ENCODE measurements at places on chromosomes 11 and 22.

DNA sequence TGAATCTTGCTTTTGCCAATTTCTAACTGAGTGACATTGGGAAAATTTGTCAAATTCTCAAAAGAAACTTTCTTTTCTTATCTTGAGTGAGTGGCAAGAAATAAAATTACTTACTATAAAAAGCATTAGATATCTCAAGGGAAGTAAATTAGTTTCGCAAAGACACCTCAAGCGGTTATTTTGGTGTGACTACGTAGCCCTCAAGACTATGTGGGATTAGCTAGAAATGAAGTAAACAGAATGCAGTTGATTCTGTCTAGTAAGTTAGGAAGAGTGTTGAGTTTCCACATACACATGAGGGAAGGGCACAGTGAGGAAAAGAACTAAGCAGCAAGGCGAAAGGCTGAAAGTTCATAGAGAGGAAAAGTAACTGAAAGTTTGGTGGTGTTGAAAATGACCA is 28.3 kb upstream of the MS4A6A start:
- no peak for DNase-seq

GRCh38 chr11:77189588-77190210 is 61.7 kb downstream of the MYO7A start:
- no peak for DNase-seq

GRCh38 chr11:134139873-134140331 is 71.0 kb downstream of the JAM3 start:
- DNase-seq: peak; percentile 76

GRCh38 chr11:113178381-113179070 is 135.9 kb upstream of the TTC12 start:
- DNase-seq: peak; percentile 29

GRCh38 chr11:58345204-58345603 is 13.7 kb downstream of the OR5B17 start:
- no peak for DNase-seq

- DNase-seq: peak; percentile 29
Observed at GRCh38 chr11:16191212-16191867, 165.0 kb downstream of the SOX6 start.

GRCh38 chr11:133930767-133931448 is 25.9 kb downstream of the IGSF9B start:
- peak; percentile 96 for DNase-seq

DNA sequence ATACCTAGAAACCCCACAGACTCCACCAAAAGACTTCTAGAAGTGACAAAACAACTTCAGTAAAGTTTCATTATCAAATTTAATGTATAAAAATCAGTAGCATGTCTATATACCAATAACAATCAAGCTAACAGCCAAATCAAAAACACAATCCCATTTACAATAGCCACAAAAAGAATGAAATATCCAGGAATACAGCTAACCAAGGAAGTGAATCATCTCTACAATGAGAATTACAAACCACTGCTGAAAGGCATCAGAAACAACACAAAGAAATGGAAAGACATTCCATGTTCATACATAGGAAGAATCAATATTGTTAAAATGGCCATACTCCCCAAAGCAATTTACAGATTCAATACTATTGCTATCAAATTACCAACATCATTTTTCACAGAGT is 46.0 kb downstream of the PRCP start:
- no peak for DNase-seq

DNA sequence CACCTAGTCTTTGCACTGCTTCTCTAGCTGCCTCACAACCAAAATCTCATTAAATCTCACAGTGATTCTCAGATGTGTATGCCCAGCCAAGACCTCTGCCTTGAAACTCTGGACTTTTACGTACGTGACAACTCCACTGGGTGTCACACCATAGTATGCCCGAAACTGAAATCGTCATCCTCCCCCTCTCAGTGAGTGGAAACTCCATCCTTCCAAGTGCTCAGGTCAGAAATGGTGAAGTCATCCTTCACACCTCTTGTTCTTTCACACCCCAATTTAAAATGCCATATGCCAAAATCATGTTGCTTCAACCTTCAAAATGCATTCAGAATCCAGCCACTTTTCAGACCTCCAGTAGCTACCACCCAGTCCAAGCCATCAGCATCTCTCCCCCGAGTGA is 42.5 kb downstream of the SFI1 start:
- DNase-seq: no peak

- no peak for DNase-seq
Observed at GRCh38 chr11:79925570-79925969, 484.7 kb upstream of the TENM4 start.

GRCh38 chr11:69416143-69416515 is 65.3 kb upstream of the LINC01488 start:
- DNase-seq: no peak

DNA sequence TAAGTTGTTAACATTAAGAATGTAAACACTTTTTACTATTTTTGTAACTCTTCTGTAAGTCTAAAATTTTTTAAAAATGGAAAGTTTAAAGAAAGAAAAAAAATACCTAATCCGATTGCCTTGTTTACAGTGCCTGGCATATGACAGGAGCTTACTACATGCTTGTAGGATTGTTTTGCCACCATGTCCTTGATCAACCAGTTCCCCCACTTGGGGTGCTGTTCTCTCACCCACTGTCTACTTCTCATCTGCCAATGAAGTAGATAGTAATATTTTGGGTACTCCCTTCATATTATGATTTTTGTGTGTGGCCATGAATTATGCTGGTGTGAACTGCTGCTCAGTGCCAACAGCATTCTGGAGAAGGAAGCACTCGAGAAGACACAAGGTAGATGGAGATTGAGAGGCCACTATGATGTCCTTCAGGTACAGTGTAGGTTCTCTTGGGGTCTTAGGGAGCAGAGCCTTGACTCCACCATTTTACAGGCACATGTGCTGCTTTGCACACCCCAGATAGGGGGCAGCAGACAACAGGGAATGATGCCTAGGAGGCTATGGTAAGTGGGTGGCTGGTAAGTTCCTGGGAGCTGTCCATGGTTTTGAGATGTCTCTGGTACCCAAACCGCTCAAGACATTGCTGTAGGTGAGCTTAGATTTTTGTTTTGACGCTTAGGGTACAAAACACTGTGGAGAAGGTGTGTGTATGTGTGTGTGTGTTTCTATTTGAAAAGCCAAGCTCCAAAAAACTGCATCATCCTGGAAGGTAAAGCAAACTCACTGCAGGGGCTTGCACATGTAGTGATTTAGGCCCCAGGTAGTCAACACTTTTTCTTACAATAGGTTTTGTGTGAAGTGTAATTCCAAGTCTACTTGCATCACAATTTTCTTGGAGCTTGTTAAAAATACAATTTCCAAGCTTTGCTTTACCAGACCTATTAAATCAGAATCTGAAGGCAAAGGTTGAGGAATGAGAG is 494.5 kb upstream of the LARGE1 start:
- DNase-seq: peak; percentile 79

- DNase-seq: no peak
Observed at GRCh38 chr11:10130875-10131274, 163.1 kb downstream of the SBF2 start.

- peak; percentile 31 for DNase-seq
Observed at GRCh38 chr11:110128161-110128560, 35.0 kb downstream of the ZC3H12C start.

- no peak for DNase-seq
Observed at GRCh38 chr11:35800970-35801953, 138.7 kb downstream of the TRIM44 start.

DNA sequence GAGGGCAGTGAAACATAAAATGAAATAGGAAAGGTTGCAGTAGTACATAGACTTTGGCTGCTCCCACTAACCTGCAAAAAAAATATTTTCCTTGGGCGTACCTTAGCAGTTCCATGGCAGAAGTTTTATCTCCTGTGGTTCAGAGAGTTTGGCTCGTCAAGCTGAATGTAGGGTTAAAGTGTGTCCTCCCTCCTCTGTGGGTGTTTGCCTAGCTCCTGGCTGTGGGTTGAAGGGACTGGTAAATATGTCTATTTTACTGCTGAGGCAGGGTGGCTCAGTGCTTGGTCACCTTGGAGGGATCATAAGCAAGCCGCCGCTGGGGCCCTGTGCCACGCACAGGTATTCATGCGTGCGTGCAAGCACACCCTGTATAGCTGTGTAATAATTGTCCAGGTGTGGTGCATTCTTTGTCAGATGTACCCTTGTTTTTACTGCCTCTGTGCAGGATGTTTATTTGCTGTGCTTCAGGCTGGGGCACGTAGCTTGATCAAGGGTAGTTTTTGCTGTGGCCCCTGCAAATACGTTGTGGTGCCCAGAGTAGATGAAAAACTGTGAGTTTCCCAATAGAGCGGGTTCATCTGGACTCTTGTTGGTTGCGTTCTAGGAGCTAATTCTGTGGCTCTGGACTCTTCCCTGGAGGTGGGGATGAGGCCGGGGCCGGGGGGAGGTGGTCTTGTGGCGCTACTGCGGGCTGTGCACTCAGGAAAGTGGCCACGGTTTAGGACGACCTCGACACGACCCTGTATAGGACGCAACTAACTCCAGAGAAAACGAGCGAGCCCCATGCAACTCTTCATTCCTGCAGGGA is 732 bp upstream of the SORL1 start:
- DNase-seq: no peak

- DNase-seq: peak; percentile 70
Observed at GRCh38 chr22:27642104-27642800, 159.3 kb downstream of the MN1 start.

- DNase-seq: no peak
Observed at GRCh38 chr22:30969532-30970355, 679 bp downstream of the TUG1 start.

DNA sequence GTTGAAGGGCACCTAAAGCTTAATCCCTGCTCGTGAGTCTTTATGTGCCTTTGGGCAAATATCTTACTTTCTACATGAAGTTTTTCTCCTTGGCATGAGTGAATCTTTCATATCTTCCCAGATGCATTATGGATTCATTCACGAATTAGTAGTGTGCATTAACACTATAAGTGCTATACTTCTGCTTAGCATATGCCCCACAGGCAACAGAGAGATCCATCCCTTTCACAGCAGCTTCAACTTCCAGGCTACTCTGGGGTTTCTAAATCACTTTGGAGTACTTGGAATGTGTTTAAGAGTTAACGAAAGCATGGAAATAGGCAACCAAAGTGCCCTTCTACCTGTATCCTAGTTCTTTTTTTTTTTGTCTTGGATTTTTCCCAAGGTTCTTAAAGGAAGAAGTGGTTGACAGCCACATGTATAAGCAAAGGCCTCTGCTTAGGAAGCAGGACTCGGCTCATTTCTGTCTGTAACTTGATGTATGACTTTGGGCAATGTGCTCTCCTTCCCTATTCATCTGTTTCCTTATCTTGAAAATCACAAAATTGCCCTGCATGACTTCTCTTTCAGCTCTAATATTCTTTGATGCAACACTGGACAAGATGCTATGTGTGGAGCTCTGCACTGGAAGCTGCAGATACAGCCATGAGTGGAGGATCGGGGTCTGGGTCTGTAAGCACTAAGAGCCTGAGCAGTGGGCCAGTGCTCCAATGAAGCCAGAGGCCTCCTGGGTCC is 54.5 kb upstream of the ME3 start:
- DNase-seq: no peak

- peak; percentile 51 for DNase-seq
Observed at GRCh38 chr11:60485987-60486386, 6.6 kb upstream of the MS4A12 start.

DNA sequence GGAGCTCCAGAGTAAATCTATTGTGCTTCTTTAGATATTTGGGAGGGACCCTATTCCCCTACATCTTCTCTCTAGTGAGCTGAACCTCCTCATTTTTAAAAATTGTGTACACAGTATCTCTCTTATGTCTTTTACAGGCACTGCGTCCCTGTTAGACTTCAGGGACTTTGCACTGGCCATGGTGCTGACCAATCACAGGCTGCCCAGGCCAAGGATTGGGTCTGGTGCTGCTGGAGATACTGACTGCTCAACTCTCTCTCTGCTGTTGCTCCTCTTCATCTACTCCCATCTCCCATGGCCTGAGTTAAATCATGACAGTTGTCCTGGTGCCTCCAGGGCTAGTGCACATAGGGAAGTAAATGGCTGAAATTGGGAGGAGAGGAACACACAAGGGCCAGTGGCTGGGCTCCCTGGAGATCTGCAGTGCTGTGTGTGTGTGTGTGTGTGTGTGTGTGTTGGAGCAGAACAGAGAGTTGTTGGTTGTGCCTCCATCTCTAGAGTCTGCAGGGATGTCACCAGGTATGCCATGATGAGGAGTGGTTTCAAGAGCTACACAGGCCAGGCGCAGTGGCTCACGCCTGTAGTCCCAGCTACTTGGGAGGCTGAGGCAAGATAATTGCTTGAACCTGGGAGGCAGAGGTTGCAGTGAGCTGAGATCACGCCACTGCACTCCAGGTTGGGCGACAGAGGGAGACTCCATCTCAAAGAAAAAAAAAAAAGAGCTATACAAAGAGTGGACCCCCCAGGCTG is 155.3 kb downstream of the ST3GAL4 start:
- peak; percentile 63 for DNase-seq

GRCh38 chr22:28103596-28103995 is 184.5 kb upstream of the PITPNB start:
- no peak for DNase-seq

GRCh38 chr11:114262681-114263512 is 33.3 kb upstream of the NNMT start:
- peak; percentile 67 for DNase-seq

DNA sequence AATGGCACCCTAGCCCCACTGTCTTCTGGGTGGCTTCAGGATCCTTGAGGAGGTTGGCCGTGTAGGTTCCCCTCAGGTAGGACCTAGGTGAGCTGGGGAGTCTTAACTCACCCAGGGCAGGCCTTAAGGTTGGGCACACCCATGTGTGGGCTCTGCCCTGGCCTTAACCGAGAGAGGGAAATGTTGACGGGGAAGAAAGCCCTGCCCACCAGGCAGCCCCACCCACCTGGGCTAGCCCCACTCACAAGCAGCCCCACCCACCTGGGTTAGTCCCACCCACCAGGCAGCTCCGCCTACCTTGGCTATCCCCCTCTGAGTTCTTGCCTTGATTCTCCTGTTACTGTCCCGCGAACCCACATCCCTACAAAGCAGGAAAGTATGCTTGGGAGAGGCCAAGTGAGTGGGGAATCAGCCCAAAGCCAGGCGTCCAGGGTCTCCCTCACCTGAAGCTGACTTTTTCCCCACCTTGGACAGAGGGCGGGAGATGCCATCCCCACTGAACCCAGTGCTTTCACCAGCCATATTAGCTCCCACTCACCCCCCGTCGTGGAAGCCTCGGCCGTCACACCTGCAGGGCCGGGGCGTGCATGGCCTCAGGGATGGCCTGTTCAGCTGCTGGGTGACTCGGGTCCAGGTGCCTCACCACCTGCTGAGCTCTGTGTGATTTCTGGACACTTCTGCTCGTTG is at the start of gene MYEOV:
TSS of gene MYEOV (plus strand) at position 337 of the 687 bp plus-strand sequence. CDS start 1,200 bp downstream, outside the sequence.
- peak; percentile 94 for DNase-seq

DNA sequence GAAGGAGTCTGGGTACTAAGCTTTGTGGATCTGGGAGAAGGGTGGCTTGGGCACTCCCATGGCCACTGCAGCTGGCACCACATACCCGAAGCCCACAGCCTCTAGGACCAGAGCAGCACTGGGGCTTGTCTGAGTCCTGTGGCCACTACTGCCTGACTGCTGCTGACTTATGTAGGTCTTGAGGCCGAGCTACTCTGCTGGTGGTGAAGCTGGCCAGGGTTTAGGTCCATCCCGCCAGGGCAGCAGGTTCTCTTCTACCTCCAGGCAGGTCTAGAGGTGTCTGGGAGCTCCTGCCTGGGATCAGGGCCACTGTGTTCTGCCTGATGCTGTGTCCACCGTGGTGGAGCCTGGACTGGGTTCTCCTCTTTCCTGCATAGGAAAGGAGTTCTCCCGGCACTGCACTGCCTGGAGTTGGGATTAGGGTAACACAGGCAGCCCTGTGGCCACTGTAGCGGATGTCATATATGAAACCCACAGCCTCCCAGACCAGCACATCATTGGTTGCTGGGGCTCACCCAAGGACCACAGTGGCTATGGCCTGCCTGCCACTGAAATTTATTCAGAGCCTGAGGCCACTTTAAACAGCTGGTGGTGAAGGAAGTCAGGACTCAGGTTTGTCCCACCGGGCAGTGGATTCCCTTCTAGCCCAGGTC is 109.8 kb upstream of the SERPIND1 start:
- DNase-seq: no peak

Data from iPS-NIHi11 (cell line).